ENCODE measurements at places on chromosomes 3 and 15.

GRCh38 chr3:32474201-32474600 lies 28.5 kb downstream of the CMTM6 start:
- no peak for DNase-seq

GRCh38 chr3:62109534-62109933 lies 263.8 kb downstream of the FEZF2 start:
- no peak for DNase-seq

- DNase-seq = no peak
These were observed 16.0 kb downstream of the ISLR2 start for GRCh38 chr15:74146277-74146800.

GRCh38 chr3:105013657-105014056 lies 353.1 kb upstream of the ALCAM start:
- DNase-seq = no peak

DNA sequence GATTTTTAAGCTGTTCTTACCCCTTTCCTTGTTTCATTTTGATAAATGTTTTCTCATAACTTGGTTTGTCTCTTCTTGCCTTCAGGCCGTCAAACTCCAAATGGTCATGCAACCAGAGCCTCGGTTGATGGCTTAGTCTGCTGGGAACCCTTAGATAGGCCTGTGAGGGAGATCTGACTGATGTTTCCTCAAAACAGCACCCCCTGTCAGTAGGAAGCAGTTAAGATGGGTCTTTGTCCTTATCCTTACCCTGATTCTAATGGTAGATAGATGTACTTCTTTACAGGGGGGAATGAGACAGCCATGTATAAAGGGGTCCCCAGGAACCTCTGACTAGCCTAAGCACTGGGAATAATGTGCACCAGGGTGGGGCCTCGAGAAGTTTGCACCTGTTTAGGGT lies 16.3 kb upstream of the OR5H1 start:
- no peak for DNase-seq

DNA sequence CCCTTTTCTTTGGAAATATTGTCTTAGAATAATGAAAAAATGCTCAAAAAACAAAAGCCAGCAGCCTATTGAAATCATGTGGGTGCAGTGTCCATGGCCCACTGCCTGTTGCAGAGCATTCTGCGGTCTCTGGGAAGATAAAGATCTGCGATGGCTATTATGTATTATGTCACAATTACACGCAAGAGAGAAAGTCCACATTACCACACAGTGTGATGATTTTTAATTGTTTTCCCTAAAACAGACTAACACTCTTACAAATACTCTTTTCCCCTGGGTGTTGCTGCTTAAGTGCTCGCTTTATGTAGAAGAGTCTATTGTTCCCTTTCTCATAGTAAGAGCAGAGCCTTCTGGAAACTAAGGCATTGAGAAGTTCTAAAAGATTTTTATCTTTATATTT lies 32.2 kb downstream of the SSR3 start:
- no peak for DNase-seq

GRCh38 chr15:67087507-67088172 lies 22.2 kb downstream of the SMAD3 start:
- no peak for DNase-seq

DNA sequence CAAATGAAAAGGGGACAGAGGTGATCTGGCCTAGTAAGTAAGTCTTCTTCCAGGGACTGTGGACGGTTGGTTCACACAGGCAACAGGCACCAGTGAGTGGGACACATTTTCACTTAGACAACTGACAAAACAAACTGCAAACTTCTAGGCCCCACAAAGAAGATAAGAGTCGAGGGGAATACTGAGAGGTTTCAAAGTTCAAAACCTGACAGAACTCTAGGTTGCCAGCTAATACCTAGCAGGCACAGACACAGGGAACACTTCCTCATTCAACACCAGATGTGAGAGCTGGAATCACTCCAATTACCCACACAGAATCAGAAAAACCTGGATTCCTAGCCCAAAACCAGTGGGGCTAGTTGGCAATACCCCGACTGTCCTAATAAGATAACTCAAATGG lies 621.7 kb downstream of the ZPLD1 start:
- DNase-seq = no peak

- no peak for DNase-seq
These were observed 145.3 kb upstream of the MBNL1 start for GRCh38 chr3:152123457-152123856.

GRCh38 chr3:81851176-81851575 lies 89.7 kb upstream of the GBE1 start:
- DNase-seq = no peak

GRCh38 chr3:141012571-141012970 lies 38.6 kb upstream of the SPSB4 start:
- no peak for DNase-seq

GRCh38 chr3:31565288-31565687 lies 32.6 kb downstream of the STT3B start:
- no peak for DNase-seq

- DNase-seq = no peak
These were observed 205.6 kb downstream of the TP63 start for GRCh38 chr3:189836795-189837194.

DNA sequence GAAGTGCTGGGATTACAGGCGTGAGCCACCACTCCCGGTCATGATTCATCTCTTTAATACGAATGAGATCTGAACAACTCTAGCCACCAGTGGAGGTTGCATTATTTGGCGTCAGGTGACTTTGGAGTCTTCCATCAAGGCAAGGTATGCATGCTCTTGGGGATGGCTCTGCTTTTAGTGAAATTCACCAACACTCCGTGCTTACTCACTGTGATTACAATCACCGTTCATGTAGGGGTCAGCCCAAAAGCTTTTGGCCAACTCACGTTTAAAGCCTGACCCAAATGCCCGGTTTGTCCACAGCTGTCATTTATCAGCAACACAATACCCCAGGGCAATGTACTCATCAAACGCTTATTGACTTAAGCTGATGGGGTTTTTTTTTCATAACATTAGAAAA lies 155.4 kb downstream of the PDZRN3 start:
- no peak for DNase-seq

- no peak for DNase-seq
These were observed 334.8 kb downstream of the LPP start for GRCh38 chr3:188488801-188489200.

DNA sequence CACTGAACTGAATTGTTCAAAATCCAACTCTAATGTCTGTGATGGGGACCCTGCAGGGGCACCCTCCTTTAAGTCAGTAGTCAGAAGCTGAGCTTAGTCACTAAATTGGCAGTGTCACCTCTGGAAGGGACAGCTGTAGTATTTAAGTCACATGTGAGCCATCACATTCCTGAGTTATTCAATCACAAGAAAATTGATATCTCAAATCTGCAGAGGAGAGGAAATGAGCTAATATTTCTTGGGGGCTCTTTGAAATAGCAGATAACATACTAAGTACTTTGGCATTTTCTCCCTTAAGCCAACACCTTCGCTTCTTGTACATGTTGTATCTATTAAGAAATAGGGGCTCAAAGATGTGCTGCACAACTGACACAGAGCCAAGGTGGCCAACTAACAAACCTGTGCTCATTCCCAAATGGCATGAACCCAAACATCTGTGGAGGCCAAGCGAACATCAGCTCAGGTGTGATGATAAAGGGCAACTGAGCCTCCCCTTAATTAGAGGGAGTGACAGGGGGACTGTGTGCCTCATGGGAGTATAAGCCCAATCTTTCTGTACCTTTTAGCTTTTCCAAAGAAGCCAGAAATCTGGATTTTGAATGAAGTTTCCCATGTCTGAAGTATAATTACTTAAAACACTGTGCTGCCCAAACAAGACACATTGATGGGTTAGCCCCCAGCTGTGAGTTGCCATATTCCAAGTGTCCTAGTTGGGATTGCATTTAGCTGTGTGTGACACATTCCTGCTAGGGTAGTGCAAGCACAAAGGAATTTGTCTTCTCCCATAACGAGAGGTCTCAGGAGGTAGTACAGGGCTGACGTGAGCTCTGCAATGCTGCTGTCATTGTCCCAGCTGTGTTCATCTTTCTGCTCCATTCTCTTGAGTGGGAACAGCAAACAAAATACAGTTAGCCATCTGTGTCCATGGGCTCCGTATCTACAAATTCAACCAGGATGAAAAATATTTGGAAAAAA lies 63.3 kb downstream of the ABHD5 start:
- DNase-seq = no peak

GRCh38 chr3:171770689-171771620 lies 39.3 kb downstream of the PLD1 start:
- no peak for DNase-seq

- DNase-seq = no peak
These were observed 15.9 kb downstream of the ZXDC start for GRCh38 chr3:126459763-126460127.

- DNase-seq = no peak
These were observed 317.0 kb upstream of the LRRFIP2 start for GRCh38 chr3:37491343-37491742.

GRCh38 chr3:53005854-53006513 lies 39.9 kb downstream of the SFMBT1 start:
- no peak for DNase-seq

GRCh38 chr3:120640231-120640630 lies 41.8 kb downstream of the HGD start:
- no peak for DNase-seq

DNA sequence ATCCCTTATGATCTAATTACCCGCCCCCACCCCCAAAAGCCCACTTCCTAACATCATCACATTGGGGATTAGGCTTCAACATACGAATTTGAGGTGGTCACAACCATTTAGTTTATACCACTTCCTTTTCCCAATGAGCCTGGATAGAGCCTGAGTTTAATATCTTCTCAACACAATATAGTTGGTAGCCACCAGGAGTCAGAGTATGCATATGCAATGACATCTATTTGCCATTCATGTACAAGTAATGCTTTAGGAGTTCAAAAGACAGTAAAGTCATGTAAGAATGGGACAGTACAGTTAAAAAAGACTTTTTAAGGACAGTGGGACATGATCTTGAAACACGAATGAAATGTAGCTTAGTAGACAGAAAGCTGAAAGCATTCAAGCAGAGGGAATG lies 172.4 kb downstream of the DCLK3 start:
- no peak for DNase-seq

GRCh38 chr3:156516961-156517360 lies 38.0 kb downstream of the SSR3 start:
- no peak for DNase-seq

Measured in stimulated activated CD8-positive, alpha-beta memory T cell treated with anti-CD3 and anti-CD28 coated beads, Interleukin-7, amount 100 ng/mL, for 1 hour (primary cell).